ENCODE measurements at places on chromosomes 12 and 14.
A peak's percentile ranks its signal among the peaks of the same experiment; 100 is the strongest.

DNA sequence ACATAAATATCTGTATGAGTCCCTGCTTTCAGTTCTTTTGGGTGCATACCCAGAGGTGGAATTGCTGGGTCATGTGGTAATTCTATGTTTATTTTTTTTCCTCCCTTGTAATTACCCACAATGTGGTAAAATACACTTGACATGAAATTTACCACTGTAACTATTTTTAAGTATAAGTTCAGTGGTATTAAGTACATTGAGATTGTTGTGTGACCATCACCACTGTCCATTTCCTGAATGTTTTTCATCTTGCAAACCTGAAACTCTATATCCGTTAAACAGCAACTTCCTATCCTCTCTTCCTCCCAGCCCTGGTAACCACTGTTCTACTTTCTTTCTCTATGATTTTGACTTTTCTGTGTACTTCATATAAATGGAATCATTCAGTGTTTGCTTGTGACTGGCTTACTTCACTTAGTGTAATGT is 51.4 kb downstream of the BORCS5 start:
- DNase-seq, result no peak

DNA sequence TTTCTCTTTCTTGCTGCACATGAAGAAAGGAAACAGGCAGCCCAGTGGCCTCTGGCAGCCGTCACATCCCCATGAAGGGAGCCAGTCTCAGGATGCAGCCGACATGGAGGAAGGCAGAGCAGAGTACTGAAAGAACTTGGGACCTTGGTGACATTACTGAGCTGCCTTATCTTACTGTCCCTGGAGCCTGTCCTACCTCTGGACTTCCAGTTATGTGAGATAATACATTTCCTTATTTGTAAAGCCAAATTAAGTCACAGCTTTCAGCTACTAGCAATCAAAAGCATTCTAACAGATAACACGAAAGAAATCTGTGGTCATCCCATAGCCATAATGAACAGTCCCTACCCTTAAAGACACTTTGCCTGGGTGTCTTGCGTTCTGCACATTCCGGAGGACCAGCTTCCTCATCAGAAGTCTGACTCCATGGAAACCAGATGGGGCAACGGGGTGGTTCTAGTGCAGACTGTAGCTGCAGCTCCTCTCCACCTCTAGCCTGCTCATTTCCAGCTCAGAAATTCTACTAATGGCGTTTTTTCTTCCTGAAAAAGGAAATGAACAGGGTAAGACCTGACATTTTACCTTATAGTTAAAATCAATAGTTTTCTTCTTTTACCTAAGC is 7.8 kb upstream of the EGLN3 start:
- no peak for DNase-seq

DNA sequence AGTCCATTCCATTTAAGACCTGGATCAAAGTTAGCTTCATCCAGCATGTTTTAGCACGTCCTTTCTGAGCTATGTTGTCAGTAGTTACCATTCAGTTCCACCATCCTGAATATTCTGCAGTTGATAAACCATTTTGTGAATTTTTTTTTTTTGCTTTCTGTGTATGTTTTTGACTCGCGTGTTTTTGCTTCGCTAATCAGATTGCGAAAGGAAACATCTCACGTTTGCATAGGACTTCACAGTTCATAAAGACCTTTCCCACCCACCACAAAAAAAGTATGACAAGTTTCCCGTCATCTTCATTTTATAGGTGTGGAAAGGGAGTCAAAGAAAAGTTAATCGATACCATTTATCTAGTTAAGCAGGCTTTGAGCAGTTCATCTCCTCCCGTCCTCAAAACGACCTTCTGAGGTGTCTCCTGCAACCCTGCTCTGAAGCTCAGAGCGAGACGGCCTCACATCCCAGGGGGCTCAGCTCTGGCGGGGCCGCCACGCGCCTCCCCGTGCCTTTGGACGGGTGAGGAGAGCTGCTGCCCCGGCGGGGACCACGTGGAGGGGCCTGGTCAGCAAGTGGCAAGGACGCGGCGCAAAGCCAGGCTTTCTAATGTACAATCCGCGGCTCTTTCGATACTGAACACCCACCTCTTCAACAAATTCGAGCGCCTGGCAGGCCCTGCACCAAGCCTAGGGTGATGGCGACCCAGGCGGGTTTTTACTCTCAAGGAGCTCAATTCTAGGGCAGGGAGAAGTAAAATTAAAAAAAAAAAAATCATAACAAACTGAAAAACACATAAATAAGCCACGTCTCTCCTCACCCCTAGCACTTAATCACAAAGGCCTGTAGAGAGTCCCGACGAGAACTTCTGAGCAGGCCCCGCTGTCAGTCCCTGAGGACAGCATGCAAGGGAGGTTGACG is 988 bp upstream of the TMEM263 start:
- peak; percentile 24 for DNase-seq

GRCh38 chr12:90152897-90153624 is 444.4 kb upstream of the ATP2B1 start:
- no peak for DNase-seq

DNA sequence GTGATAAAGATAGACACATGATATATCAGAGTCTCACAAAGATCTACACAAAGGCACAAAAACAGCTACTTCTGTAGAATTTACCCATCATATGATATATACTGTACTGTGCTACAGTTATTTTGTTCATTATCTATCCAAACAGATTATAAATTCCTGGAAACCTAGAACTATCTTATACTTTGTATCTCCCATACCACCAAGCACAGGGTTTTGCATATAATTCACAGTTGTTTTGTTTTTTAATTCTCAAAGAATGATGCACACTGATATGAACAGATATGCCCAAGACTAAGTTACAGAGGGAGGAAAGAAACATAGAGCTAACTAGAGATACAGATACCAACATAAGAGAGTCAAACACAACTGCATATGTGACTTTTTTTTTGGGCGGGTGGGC is 3.4 kb downstream of the PRKAG1 start:
- no peak for DNase-seq

DNA sequence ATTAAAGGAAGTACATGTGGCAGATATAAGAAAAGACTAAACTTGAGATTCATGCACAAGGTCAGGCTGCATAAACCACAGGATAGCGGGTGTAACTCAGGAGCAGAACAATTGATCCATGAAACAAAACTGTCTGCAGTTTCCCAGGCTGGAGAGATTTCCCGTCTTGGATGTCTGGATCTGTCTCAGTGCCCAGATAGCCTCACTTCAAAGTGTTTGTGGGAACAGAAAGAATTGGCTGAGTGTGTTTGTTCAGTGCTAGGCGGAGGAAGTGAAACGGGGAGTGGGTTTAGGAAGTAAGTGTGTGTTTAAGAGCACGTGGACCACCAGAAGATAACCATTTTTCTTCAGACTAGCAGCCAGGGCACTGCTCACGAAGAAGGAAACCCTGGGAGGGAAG is 1.4 kb upstream of the RNASE10 start:
- no peak for DNase-seq

- no peak for DNase-seq
Observed at GRCh38 chr14:104321088-104321801, 182.9 kb downstream of the KIF26A start.

- no peak for DNase-seq
Observed at GRCh38 chr14:90443161-90444076, 46.6 kb downstream of the CALM1 start.

DNA sequence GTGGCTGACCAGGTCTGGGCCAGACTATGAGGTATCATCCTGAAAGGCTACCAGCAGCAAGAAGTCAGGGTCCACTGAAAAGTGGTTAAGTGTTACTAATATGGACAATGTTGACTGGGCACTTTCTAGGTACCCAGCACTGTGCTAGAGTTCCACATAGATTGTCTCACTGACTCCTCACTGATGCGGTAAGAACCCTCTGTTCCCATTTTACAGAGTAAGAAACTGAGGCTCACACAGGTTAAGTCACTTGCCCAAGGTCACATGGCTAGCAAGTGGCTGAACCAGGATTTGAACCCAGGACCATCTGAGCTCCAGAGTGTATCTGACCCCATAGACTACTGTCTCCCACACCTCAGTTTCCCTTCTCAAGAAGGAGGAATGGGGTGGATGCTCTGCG is 4.6 kb upstream of the CCDC85C start:
- no peak for DNase-seq

GRCh38 chr14:34014936-34015335 is 64.1 kb upstream of the EGLN3 start:
- no peak for DNase-seq

- DNase-seq, result no peak
Observed at GRCh38 chr14:64728106-64728505, 23.9 kb downstream of the PLEKHG3 start.

DNA sequence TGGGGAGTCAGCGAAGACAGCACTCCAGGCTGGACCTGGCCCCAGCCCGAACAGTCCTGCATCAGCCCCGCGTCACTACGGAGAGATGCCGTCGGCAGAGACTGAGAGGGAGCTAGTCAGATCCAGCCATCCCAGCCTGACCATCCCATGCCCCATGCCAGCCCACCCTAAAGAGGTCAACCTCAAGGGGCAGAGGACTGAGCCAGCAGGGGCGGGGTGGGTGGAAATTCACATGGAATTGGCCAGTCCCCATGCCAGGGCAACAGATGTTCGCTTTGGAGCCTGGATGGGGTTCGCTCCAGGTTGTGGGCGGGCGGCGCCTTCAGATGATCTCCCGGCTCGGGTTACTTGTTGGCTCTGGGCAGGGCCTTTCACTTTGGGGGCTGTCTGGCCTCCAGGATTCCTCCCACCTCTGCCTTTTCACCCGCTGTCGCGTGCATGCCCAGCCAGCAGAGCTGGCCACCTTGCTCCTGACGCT is 154.3 kb downstream of the TSPAN9 start:
- no peak for DNase-seq

DNA sequence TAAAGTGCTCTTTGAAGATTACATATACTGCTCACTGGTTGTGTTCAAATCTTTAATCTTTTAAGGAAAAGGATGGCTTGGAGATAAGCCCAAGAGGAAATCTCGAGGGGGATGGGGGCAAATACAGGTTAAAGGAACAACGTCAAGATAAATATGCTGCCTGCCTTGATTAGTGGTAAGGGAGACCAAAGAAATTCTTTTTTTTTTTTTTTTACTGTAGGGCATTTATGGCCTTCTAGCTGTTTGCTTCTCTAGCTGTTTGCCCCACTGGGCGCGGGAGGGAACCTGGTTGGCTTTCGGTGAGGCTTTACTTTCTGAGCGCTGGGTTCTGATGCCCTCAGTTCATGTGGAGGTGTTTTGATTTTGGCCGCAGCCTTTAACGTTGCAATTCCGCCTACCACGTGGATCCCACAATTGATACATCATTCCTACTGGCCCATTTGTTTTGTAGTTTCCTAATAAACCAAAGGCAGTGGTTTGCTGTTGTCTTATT is 5.7 kb downstream of the CCND2 start:
- DNase-seq, result no peak

GRCh38 chr12:123270214-123271000 is 1.2 kb downstream of the CDK2AP1 start:
- no peak for DNase-seq

GRCh38 chr14:22416193-22416592 is 172.8 kb downstream of the DAD1 start:
- DNase-seq, result no peak

GRCh38 chr14:104879201-104879982 is 14.3 kb downstream of the CEP170B start:
- DNase-seq, result no peak

Measured in COR-L47 (cell line).